ENCODE measurements at places on chromosomes 2 and 18. TPM values are rescaled to one million over a fixed set of nuclear protein-coding genes. Genes with fewer than 3 reads are reported as not detected.

Gene SLC66A3
- total RNA-seq, result 8.2 TPM

Gene TNFRSF11A
- total RNA-seq, result 0.04 TPM

Gene SLC4A1AP
- 25.6 TPM for total RNA-seq

DNA sequence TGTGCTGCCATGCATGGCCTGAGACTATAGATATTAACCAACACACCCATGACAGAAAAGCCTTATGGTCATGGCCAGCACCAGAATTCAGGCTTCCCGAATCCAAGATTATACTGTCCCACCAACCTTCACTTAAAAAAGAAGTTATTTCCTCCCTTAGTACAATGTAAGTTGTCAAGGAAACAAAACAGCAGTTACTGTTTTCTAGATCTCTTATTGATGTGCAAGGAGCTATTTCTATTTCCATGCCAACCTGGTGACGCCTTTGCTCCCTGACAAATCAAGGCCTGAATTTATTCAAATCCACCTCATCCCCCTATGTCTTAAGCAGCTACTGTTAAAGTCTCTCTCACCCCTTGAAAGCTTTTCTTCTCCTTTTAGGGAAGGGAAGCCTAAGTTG, 249.3 kb downstream of the ZNF521 start:
- H3K4me1 ChIP-seq, result no peaks in the 10 kb centered on the region
- no peak overlapping the region for H3K4me3 ChIP-seq
- no peak for DNase-seq
- no peaks in the 10 kb centered on the region for H3K27me3 ChIP-seq
- H3K36me3 ChIP-seq, result no peaks in the 10 kb centered on the region
- no peak overlapping the region for H3K27ac ChIP-seq

DNA sequence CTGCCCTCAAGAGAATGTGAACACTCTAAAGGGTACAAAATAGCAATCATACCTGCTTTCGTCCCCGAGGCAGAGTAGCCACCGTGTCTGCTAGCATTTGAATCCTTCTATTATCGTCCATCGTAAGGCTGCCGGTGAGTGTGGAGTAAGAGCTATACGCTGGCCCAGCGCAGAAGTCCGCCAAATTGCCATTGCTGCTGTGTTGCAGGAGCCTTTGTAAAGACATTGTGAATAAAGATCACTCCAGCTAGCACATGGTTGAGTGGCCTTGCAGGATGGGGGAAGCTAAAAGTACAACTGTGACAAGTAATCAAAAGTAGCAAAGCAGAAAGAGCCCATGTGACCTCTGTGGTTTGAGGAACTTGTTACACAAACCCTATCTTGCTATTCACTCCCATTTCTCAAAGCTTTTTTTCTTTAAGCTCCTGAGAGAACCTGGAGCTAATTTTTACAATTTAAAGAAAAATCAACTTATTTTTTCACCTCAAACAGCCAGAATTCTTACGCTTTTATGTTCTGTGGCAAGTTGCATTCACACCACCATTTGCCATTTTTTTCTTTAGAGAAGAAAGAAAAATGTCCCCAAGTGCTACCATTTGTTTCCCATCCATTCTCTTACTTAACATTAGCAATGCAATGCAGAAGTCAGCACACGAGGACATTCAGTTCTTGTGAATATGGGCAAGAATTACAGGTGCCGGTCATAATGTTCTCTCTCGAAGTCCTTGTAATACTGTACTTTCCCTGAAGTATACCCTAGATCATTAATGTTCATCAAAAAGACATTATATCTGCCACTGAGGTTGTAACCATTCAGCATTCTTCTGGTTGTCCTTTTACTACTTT, at the start of gene CYTIP:
Gene CYTIP (minus strand): TSS at position 295 of the 846 bp plus-strand sequence. CDS start 69 bp downstream, at position 226.
- DNase-seq, result no peak
- H3K27me3 ChIP-seq, result no peaks in the 10 kb centered on the region
- no peaks in the 10 kb centered on the region for H3K36me3 ChIP-seq
- no peak within 1 kb of the TSS for H3K4me3 ChIP-seq
- H3K4me1 ChIP-seq, result no peaks in the 10 kb centered on the region

DNA sequence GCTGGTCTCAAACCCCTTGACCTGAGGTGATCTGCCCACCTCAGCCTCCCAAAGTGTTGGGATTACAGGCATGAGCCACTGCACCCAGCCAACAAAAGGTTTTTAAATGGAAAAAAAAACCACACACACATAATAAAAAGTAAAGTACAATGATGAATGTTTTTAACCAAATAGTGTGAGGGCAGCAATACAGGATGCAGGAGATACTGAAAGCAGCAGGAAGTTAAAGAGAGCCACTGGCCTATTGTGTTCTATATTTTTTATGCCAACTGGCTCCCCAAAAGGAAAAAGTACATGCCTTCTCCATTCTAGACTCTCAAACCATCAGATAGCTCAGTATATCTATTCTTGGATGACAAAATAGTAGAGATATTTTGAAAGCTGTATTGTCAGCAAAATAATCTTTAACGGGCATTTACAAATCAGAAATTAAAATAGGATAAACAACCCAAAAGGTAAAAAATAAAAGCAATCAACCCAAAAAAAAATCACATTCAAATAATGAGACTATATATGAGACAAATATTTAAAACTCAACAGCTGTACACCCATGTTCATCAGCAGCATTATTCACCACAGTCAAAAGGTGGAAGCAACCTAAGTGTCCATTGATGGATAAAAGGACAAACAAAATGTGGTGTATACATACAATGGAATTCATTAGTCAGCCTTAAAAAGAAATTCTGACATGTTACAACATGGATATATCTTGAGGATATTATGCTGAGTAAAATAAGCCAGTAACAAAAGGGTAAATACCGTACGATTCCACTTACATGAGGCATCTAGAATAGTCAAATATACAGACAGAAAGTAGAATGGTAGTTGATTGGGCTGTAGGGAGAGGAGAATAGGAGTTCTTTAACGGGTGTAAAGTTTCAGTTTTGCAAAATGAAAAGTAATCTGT, 26.2 kb downstream of the GPATCH11 start:
- no peak overlapping the region for H3K4me3 ChIP-seq
- no peak overlapping the region for H3K27ac ChIP-seq
- no peaks in the 10 kb centered on the region for H3K27me3 ChIP-seq
- no peak for DNase-seq
- no peaks in the 10 kb centered on the region for H3K4me1 ChIP-seq
- peaks cover 30% of the 10 kb centered on the region for H3K36me3 ChIP-seq

GRCh38 chr2:240846873-240847595, 21.6 kb upstream of the AGXT start:
- peaks cover 9% of the 10 kb centered on the region for H3K4me1 ChIP-seq
- no peak overlapping the region for H3K27ac ChIP-seq
- no peaks in the 10 kb centered on the region for H3K27me3 ChIP-seq
- H3K4me3 ChIP-seq, result no peak overlapping the region
- no peak for DNase-seq
- H3K36me3 ChIP-seq, result no peaks in the 10 kb centered on the region

- H3K36me3 ChIP-seq, result no peaks in the 10 kb centered on the region
- no peaks in the 10 kb centered on the region for H3K27me3 ChIP-seq
- H3K27ac ChIP-seq, result no peak overlapping the region
- H3K4me1 ChIP-seq, result no peaks in the 10 kb centered on the region
- DNase-seq, result no peak
Observed at GRCh38 chr2:164745012-164745797, 96.4 kb downstream of the COBLL1 start.

- DNase-seq, result no peak
- H3K4me3 ChIP-seq, result no peak overlapping the region
- H3K27ac ChIP-seq, result no peak overlapping the region
- H3K4me1 ChIP-seq, result no peaks in the 10 kb centered on the region
- no peaks in the 10 kb centered on the region for H3K36me3 ChIP-seq
- H3K27me3 ChIP-seq, result no peaks in the 10 kb centered on the region
Observed at GRCh38 chr2:40487602-40488001, 35.7 kb upstream of the SLC8A1 start.

DNA sequence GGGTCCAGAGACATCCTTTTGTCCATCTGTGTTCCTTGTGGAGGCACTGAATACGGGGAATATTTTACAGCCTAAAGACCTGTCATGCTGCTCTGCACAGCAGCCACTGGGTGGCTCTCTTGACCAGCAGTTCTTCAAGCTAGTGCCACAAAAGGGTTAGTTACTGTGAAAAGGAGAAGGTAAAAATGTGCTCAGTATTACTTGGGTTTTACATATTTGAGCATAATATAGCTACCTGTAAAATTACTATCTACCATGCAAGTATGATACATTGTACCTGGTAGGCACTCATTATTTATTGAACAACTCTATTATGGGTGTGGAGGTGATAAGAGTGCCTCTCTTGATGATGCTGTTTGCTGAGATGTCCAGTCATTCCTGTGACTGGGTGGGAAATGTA, 23.6 kb downstream of the FZD5 start:
- no peak overlapping the region for H3K4me3 ChIP-seq
- peaks cover 5% of the 10 kb centered on the region for H3K4me1 ChIP-seq
- no peaks in the 10 kb centered on the region for H3K27me3 ChIP-seq
- no peaks in the 10 kb centered on the region for H3K36me3 ChIP-seq
- H3K27ac ChIP-seq, result no peak overlapping the region
- DNase-seq, result peak; percentile 45

GRCh38 chr2:55051026-55051866, 995 bp upstream of the RTN4 start:
- H3K27me3 ChIP-seq, result no peaks in the 10 kb centered on the region
- peak overlapping the region; percentile 96 for H3K27ac ChIP-seq
- H3K4me1 ChIP-seq, result peaks cover 11% of the 10 kb centered on the region

- no peaks in the 10 kb centered on the region for H3K36me3 ChIP-seq
- no peak overlapping the region for H3K4me3 ChIP-seq
Observed at GRCh38 chr2:20614201-20615067, 36.5 kb downstream of the HS1BP3 start.

GRCh38 chr2:144426981-144427479, 92.9 kb downstream of the ZEB2 start:
- no peak for DNase-seq
- peaks cover 94% of the 10 kb centered on the region for H3K36me3 ChIP-seq
- no peak overlapping the region for H3K27ac ChIP-seq

DNA sequence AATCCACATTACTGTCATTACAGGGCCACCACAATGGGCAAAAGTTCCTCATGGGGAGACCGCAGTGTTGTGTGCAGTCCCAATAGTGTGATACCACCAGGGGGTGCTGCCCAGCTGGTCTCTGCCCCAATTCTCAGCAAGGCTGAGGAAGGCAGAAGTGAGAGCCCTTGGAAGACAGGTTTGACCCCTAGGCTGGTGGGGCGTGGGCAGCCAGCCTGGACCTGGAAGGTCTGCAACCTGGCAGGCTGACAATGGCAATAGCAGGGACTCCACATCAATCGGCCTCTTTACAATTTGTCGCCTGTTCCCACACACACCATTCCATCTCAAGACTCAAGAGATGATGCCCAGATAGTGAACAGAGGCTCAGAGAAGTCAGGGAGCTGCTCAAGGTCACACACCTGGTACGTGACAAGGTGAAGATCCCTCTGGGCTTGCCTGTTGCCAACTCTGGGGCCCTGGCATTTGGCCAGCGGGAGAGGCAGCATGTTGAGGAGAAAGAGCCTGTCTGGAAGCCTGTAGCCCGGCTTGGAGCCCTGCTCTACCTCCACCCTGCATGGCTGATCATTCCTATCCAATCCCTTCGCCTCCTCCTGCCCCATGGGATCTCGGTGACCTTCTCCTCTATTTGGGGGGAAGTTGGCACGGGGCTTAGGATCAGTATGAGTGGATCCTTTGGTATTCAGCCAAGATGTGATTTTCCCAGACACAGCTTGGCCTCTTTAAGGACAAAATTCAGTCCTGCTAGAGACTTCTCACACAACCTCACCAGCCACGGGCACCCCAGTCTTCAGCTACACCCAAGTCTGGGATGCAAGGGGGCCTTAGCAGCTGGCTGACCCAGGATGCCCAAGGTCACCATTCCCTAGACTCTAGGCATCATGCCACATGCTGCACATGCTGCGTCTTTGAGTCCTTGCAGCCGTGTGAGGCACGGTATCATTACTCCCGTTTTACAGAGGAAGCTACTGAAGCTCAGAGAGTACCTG, 2.9 kb upstream of the ATOH8 start:
- no peak overlapping the region for H3K4me3 ChIP-seq
- H3K27ac ChIP-seq, result no peak overlapping the region
- no peaks in the 10 kb centered on the region for H3K36me3 ChIP-seq

- no peak overlapping the region for H3K4me3 ChIP-seq
- H3K36me3 ChIP-seq, result no peaks in the 10 kb centered on the region
- no peak for DNase-seq
- H3K27me3 ChIP-seq, result peaks cover 9% of the 10 kb centered on the region
- H3K27ac ChIP-seq, result no peak overlapping the region
Observed at GRCh38 chr2:15042801-15043217, 410.3 kb downstream of the LRATD1 start.

DNA sequence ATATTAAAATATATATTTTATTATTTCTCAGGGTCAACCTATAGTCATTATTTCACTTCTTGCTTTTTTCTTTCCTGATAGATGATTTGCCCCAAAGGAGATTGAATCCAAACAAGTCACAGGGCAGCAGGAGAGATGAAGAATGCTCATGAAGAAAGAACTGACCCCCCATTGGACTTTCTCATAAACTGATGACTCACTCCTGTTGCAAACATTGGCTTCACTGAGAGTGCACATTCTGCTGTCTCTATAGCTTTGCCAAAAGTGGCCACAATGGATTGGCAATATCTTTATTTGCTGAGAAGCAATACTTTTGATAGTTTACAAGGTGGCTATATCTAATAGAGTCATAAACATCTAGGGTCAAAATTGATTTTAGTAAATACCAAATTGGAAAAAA, 55.9 kb upstream of the ZNF385B start:
- no peaks in the 10 kb centered on the region for H3K27me3 ChIP-seq
- no peak for DNase-seq
- H3K36me3 ChIP-seq, result no peaks in the 10 kb centered on the region
- H3K4me3 ChIP-seq, result no peak overlapping the region

GRCh38 chr2:240405133-240405532, 30.3 kb upstream of the GPC1 start:
- no peak for DNase-seq
- peaks cover 51% of the 10 kb centered on the region for H3K27me3 ChIP-seq
- H3K4me1 ChIP-seq, result no peaks in the 10 kb centered on the region
- no peak overlapping the region for H3K27ac ChIP-seq

- H3K4me1 ChIP-seq, result peaks cover 17% of the 10 kb centered on the region
- peaks cover 4% of the 10 kb centered on the region for H3K27me3 ChIP-seq
- H3K4me3 ChIP-seq, result no peak overlapping the region
- no peaks in the 10 kb centered on the region for H3K36me3 ChIP-seq
- no peak overlapping the region for H3K27ac ChIP-seq
Observed at GRCh38 chr2:128236491-128237035, 82.1 kb downstream of the HS6ST1 start.

DNA sequence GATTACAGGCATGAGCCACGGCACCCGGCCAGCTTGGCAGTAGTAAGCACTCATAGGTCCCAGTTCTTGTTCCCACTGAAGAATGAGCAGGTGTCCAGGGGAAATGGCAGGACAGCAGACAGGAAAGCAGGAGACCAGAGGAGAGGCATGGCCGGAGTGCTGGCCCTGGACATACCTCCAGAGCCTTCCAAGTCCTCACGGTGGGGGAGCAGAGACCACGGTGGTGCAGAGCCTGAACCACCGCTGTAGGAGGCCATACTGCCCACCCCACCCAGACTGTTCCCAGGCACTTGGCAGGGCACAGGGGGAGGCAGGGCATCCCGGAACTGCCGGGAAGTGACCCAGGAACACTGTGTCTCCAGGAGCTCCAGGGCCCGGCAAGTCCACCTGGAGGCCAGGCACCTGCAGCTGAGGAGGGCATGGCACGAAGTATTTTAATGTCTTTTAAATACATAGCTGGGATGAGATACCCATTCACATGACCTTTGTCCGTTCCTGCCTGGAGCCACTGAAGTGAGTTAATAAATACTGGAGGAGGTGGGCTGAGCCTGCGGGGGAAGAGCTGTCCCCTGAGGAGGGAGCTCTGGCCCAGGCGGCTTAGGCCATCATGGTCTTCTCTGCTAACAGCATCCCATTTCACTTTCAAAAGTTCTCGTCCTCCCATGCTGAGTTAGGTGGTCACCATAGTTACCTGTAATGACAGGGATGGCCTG, 49.7 kb upstream of the TFCP2L1 start:
- H3K4me1 ChIP-seq, result no peaks in the 10 kb centered on the region
- no peak overlapping the region for H3K27ac ChIP-seq
- H3K36me3 ChIP-seq, result peaks cover 1% of the 10 kb centered on the region

Data from K562 (cell line).